ENCODE measurements at places on chromosomes 6 and 20.

- no peak for DNase-seq
Observed at GRCh38 chr6:34385793-34386195, 6.7 kb downstream of the NUDT3 start.

GRCh38 chr6:63923139-63923739 lies 287.6 kb downstream of the PHF3 start:
- DNase-seq: no peak

GRCh38 chr20:11378252-11378651 lies 539.4 kb upstream of the BTBD3 start:
- no peak for DNase-seq

DNA sequence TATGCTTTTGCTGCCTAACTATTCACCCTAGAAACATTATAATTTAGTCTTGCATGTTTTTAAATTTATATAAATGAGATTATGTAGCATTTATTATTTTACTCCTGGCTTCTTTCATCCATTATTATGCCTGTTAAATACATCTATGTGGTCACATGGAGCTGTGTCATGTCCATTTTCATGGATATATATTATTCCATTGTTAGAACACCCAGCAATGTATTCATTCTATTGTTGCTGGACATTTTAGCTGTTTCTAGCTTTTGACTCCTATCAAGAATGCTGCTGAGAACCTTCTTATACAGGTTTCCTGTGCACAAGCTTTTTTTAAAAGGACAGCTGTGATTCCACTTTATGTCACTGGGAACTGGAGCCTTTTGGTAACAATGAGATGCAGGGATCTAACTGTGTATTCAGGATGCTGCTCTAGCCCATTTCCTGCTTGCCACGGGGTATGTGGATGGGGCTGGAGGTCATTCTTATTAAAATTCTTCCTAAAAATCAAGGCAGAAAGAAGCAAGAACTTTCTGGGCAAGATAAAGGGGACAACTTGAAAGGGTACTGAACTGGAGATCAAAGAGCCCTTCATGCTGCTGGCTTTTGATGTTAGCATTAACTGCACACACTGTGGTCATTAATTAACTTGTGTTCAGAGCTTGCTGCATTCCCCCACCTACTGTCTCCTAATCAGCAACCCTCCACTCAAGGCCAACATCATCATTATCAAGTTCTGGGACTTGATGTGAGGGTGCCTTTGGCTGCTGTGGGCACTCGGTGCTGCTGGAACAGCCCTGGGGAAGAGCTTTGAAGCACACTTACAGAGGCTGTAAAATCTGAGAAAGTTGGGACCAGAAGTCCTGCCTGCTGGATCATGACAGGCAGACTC lies 96.6 kb upstream of the AKIRIN2 start:
- no peak for DNase-seq

GRCh38 chr6:6590530-6590929 lies 2.0 kb downstream of the LY86 start:
- no peak for DNase-seq

GRCh38 chr6:25277386-25277785 lies 1.8 kb upstream of the CARMIL1 start:
- no peak for DNase-seq

GRCh38 chr6:53302678-53303360 lies 45.9 kb downstream of the ELOVL5 start:
- no peak for DNase-seq

GRCh38 chr20:50399917-50400704 lies 110.1 kb upstream of the PTPN1 start:
- no peak for DNase-seq

DNA sequence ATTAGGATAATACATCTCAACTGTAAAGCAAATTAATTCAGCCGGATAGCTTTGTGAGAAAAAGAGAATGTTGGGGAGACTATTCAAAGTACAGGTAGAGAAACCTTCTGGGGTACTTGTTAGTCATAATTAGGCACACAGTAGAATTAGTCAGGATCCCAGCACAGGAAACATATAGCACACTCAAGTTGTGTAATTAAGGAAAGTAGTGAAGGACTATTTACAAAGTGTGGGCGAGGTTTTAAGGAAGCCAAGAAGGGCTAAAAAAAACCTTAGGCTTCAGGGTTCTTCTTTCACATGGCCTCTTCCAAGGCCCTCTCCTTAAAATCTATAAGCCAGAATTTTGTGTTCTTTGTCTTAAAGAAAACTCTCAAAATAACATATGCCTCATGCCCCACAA lies 126.7 kb downstream of the RTN4IP1 start:
- no peak for DNase-seq

DNA sequence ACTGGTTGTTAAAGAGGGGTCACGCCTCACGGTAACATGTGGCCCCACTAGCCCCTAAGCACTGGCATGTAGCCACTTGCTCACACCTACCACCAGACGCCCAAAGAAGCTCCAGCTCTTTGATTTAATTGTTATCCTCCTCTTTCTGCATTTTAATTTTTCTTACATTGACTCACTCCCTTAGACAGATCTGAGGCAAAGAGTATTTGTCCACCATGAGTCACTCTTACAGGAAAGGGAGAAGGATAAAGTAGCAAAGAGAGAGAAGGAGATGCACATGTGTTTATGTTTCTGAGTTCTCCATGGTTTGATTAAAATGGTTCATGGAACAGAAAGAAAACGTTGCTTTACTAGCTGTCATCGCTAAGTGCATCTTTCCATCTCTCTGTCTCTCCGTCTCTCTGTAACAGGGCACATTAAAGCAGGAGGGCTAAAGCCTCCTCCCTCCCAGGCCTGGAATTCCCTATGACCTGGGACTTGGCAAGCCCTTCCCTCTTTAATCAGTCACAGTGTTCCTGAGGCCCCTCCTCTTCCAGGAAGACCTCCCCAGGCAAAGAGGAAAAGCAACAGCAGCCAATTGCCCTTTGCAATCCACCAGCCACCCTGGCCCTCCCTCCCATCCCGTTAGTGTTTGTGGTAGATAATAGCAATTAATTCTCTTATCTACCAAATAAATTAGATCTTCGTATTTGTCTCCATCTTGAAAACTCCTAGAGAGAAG lies 112.8 kb upstream of the TSHZ2 start:
- no peak for DNase-seq

GRCh38 chr6:106077170-106077569 lies 9.0 kb upstream of the PRDM1 start:
- no peak for DNase-seq

DNA sequence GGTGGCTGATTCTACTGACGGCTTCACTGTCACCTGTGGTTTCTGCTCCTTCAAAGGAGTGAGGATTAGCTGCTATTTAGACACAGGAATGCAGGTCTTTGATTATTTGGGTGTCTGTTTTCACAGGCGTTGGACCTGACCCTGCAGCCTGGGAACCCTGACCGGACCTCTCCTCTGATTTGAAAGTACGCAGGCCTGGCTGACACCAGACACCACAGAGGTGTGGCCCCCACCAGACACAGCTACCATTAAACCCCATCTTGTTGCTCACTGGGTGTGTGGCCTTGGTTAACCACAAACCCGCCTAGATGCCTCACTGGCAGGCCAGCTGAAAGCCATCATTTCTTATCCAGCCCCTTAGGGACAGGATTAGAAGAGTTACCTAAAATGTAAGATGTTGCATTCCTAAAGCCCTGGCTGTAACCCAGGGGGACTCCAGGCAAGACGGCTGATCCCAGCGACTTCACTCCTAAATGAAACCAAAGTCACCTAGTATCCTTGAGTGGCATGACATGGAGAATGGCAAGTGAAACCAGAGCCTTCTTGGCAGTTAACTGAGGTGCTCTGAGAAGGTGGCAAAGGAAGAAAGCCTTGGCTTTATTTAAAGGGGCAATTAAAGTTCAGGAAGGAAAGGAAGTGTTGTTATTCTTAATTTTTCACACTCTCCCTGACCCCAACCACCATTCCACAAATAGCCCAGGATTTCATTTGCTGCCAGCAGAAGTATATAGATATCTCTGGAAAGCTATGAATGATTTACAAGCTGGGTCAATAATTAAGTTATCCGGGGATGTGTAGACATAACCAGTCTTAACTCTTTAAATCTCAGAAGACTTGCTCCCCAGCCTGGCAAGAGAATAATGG lies 169.9 kb downstream of the QRSL1 start:
- DNase-seq: no peak

GRCh38 chr20:20683020-20683419 lies 29.4 kb downstream of the RALGAPA2 start:
- DNase-seq: no peak

- no peak for DNase-seq
Observed at GRCh38 chr6:119196715-119197114, 118.3 kb upstream of the FAM184A start.

GRCh38 chr6:46053039-46053933 lies 37.6 kb upstream of the CLIC5 start:
- DNase-seq: no peak

GRCh38 chr6:156028335-156029131 lies 572.9 kb upstream of the NOX3 start:
- DNase-seq: no peak

DNA sequence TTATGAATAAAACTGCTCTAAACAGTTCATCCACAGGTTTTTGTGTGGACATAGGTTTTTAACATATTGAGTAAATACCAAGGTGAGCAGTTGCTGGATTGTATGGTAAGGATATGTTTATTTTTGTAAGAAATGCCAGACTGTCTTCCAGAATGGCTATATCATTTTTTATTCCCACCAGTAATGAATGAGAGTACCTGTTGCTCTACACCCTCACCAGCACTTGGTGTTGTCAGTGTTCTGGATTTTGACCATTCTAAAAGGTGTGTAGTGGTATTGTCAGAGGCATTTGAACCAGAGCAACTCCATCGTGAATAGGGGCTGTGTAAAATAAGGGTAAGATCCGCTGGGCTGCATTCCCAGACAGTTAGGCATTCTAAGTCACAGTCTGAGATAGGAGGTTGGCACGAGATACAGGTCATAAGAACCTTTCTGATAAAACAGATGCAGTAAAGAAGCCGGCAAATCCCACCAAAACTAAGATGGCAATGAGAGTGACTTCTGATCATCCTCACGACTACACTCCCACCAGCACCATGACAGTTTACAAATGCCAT lies 12.9 kb upstream of the NT5E start:
- DNase-seq: no peak

GRCh38 chr20:37253087-37253486 lies 8.5 kb downstream of the GHRH start:
- DNase-seq: no peak

DNA sequence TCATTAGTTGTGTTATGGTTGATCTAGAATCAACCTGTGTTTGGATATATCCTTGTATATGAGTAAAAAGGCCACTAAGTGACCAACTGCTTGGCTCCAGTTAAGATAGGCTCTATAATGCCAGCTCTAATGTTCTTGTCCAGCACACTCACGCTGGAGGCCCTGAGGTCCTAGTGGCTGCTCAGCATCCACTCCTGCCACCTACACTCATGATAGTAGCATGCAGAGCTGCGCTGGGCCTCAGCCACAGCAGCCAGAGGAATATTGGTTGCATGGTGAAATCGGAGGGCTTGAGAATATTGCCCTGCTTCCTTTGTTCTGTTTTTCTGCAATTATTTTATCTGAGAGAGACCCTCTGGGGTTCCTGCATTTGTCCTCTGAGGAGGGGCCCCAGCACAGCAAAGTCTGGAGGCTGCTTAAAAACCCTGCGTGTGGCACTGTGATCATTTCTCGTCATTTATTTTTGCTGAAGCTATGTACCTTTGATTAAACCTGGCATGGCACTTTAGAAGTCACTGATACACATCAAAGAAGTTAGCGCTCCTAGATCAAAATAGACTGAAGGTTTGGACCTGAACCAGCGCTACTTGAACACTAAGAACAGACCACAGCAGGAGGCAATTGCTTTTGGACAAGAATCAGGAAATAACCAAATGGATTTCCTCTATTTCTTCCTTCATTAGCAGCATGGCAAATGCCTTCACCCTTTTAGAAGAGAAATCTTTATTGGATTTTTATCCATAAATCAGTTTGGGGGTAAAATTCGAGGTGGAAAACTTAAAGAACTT lies 398.4 kb upstream of the ID4 start:
- DNase-seq: no peak

DNA sequence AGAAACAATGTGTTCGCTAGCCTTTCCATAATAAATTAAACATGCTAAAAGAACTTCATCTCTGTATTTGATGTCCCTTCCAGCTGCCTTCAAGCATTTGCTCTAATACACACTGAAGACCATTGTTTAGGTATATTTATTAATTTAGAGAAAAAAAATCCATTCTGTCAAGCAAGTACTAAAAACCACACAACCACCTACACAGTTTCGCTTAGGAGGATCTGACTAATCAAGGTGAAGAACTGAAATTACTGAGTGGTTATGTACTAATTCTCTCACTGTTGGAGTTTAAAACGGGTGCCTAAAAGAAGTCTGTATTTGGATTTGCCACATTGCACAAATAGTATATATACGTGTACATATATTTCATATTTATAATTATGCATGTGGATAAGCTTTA lies 58.9 kb downstream of the GMDS start:
- no peak for DNase-seq

DNA sequence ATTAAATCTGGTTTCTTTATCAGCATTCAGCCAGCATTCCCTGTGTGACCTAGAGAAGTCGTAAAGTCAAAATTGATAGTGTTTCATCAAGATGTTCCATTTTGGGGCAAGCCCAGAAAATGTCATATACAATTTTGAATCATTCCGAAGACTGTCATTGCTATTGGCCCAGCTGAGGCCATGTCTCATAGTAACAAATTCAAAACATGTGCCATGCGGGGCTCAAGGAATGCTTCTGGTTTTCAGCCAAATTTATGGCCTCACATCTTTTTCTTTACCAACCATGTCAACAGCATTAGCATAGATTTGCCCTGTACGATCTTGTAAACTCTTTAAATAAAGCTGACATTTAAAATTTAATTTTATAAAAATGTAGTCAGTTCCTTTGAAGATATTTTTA lies 314.7 kb downstream of the PAX1 start:
- DNase-seq: no peak

GRCh38 chr6:52666071-52666470 lies 4.8 kb upstream of the TMEM14A start:
- no peak for DNase-seq

- DNase-seq: no peak
Observed at GRCh38 chr20:5065879-5066383, 53.8 kb downstream of the PCNA start.

DNA sequence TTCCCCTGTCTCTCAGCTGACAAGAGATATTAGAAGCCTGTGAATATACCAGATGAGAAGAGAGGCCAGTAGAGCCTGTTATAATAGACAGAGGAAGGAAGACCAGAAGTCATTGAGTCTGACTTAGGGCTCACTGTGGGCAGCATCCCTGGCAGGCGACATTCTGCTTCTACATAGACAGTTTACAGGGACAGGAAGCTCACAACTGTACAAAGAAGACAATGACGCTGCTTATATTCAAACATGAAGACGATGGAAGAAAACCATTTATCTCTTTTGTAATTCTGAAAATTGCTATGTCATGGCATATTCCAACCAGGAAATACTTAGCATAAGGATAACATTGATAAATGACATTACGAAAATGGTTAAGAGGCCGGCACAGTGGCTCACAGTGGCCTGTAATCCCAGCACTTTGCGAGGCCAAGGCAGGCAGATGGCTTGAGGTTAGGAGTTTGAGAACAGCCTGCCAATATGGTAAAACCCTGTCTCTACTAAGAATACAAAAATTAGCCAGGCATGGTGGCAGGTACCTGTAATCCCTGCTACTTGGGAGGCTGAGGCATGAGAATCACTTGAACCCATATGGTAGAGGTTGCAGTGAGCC lies 170.9 kb downstream of the UBE3D start:
- DNase-seq: no peak

Measured in activated CD4-positive, CD25-positive, alpha-beta regulatory T cell (primary cell).